NCI-H526 treated with DMSO at 0.1 percent for 48 hours (cell line): ENCODE measurements at places on chromosomes 3 and 15.

DNA sequence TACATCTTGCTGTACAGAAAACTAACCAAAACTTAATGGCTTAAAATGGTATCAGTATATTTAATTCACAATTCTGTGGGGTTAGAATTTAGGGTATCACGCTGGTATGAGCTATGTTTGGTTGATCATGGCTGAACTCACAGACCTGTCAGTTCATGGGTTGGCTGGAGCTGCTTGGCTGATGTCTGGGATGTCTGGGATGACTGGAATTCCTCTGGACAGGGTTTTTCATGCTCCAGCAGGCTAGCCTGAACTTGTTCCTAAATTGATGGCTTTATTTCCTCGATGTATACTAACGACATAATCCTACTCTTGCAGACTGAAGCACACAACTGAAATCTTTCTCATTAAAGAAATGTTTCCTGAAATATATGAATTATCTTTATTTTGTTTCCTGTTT lies 338.9 kb upstream of the GBE1 start:
- no peak for DNase-seq

DNA sequence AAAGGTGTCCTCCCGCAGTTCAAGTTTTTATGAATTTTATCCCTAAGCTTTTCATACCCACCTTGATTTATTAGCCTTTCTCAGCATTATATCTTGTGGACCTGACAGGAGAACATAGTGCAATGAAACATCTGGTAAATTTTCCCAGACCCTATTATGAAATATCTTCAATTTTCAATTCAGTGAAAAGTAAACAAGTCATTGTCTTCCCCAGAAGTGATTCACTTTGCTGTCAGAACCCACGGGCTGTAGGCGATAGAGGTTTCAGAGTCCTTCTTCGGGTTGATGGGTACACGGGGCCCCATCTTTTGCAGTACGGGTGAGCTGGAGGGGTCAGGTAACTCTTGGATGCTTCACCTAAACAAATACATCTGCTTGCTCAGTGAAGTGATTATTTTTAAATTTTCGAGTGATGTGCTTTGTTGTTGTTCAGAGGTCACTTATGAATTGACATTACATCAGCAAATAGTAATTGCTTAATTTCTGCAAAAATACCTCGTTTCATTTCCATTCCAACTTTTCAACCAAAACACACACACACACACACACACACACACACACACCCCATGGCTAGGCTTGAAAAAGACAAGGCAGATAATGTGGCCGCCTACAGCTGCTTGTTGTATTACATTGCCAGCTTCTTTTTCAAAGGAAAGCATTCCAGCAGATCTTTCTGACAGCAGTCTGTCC lies 102.9 kb downstream of the SEMA6D start:
- no peak for DNase-seq

DNA sequence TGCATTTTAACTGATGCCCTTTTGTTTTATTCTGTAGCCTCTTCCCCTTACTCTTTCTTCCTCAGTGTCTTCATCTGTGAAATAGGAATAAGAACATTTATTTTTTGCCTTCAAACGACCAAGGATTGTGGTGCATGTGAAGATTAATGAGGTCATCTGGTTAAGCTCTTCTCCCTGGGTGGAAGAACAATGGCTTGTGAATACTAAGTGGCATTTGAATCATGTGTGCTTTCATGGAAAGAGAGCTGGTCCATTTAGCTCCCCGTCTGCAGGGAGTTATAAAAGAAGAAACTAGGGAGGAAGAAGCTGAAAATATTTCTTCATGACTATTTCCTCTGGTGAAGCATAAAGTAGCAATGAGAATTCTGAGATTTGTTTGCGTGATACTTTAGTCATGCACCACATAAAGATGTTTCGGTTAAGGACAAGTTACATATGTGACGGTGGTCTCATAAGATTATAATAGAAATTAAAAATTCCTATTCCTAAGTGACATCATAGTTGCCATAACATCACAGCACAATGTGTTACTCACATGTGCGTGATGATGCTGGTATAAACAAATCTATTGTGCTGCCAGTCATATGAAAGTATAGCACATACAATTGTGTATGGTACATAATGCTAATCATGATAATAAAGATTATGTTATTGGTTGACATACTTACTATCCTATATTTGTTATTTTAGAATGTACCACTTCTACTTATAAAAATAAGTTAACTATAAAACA lies 374.3 kb downstream of the RBMS3 start:
- DNase-seq: no peak

DNA sequence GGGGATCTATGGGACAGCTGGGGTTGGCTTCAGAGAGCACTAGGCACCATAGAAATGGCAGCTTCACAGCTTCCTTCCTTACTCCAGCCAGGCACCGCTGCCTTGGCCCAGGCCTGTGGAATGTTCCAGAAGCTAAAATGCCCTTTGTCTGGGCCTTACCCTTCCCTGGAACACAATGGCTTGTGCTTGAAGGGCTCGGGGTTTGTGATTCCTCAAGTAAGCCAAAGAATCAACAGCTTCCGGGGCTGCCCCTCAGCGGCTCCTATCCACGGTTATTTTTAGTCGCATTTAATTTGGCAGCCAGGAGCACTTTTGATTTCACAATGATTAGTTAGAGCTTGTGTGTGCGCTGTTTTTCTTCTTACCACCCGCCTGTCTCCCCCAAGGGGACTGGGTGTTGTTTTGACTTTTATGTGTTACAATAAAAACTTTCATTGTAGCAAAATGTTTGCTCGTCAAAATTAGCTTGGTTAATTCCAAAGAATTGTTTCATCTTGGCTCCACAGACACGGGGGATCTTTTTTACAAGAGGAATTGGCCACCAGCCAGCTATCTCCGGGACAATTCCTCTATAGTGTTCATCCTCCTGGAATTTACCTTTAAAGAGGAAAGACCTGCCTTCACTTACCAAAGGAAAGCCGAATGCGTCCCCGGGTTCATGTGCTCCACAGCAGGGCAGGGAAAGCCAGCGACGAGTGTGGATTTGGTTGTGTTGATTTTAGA lies 73.8 kb downstream of the TLE3 start:
- DNase-seq: no peak

DNA sequence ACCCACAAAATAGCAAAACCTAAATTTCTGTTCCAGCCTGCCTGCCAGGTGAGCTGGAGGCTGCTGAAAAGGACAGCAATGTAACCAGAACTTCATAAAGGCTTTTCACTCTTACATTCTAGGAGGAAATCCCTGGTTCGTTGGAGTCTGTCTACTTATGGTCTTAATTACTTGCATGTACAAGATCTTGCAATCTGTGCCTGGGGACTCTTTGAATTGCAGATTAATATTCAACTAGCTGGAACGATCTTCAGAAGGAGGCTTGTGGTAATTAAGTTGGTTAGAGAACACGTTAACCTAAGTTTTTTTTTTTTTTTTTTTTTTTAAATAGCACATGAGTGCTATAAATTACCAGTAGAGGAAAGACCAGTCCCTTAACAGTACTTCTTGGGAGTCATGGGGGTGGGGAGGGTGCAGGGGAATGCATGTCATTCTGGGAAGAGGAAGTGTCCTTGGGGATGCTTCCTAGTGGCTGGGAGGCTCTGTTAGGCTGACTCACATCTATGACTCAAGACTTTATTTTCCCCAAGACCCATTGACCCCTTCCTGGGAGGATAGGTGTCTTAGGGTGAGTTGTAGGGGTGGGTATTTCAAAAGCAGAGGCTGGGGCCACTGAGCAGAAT lies 139.8 kb downstream of the RAB11A start:
- no peak for DNase-seq

DNA sequence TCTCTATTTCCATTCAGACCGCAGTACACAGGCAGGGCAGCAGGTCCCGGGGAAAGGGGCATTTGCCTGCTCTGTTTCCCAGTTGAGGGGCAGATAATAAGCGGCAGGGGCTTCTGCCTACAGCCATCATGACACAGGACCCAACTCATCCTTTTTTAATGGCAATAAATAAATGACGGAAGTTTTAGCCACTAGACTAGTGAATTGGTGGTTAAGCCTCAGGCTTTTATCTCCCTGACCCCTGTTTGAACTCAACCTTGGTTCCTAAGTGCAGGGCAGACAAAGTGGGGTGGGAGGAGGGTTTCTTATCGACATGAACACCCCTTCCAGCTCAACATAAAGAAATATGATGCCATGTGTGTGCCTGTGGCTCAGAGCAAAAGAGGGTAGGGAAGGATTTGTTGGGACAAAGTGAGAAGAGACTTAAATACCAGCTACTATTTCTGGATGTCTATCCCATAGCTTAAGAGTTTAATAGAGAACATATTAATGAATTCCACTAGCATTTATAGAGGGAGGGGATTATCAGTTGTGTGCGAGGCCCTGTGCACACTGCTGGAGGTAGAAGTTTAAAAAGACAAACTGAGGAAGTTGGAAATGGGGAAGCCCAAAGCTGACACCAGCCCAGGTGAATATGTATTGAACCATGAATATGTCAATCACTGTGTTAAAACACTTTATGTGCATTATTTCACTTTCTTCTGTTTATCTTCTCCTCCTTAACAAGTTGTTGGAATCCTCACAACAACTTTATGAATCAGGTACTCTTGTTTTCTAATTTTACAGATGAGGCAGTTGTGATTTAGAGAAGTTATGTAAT lies 939.4 kb downstream of the MCTP2 start:
- DNase-seq: no peak

- DNase-seq: no peak
These were observed 22.2 kb upstream of the GOLIM4 start for GRCh38 chr3:168117853-168118313.

GRCh38 chr3:120457827-120458226 lies 7.0 kb upstream of the FSTL1 start:
- no peak for DNase-seq
